Renal cortex interstitium (tissue), 15 donors: ENCODE measurements at places on chromosomes 1 and 21. TPM values are rescaled to one million over a fixed set of nuclear protein-coding genes. Genes with fewer than 3 reads are reported as not detected.

ARMH1 gene
- polyA plus RNA-seq, result 6.0 TPM

HSF2BP gene
- 2.3 TPM for polyA plus RNA-seq

SYTL1 gene
- polyA plus RNA-seq, result 15.7 TPM

PLEKHG5 gene
- polyA plus RNA-seq, result 24.6 TPM

TFF2 gene
- polyA plus RNA-seq, result not detected

AKR7A3 gene
- 1.3 TPM for polyA plus RNA-seq

KRTAP19-3 gene
- not detected for polyA plus RNA-seq

C1orf115 gene
- polyA plus RNA-seq, result 26.0 TPM

MCOLN3 gene
- polyA plus RNA-seq, result 11.3 TPM

GRCh38 chr21:25494804-25495203 is 112.5 kb downstream of the MRPL39 start:
- DNase-seq, result no peak

- DNase-seq, result no peak
Observed at GRCh38 chr1:42913426-42914091, 45.1 kb downstream of the SLC2A1 start.

DNA sequence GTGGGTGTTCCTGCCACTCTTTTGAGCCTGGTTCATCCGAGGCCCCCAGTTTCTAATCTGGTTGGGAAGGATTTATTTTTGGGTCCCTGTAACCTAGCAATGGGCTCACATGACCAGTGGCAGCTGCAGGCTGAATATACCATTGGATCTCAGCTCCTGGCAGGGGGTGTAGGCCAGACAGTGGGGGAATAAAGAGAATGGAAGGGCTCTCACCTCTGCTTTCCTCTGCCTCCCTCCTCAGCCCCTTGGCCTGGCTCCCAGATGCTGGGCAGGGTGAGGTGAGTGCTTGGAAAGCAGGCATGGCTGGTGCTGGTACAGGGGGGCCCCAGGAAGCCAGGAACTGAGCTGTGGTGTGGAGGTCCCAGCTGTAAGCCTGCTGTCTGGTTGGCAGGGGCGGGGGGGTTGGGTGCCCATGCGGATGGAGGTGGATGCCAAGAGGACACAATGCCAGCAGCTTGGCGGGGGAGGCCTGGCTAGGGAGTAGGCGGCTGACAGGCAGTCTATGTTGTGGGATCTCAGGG is 3.6 kb upstream of the GPR61 start:
- DNase-seq, result no peak

GRCh38 chr1:227945891-227946623 is 1.7 kb downstream of the WNT9A start:
- no peak for DNase-seq

DNA sequence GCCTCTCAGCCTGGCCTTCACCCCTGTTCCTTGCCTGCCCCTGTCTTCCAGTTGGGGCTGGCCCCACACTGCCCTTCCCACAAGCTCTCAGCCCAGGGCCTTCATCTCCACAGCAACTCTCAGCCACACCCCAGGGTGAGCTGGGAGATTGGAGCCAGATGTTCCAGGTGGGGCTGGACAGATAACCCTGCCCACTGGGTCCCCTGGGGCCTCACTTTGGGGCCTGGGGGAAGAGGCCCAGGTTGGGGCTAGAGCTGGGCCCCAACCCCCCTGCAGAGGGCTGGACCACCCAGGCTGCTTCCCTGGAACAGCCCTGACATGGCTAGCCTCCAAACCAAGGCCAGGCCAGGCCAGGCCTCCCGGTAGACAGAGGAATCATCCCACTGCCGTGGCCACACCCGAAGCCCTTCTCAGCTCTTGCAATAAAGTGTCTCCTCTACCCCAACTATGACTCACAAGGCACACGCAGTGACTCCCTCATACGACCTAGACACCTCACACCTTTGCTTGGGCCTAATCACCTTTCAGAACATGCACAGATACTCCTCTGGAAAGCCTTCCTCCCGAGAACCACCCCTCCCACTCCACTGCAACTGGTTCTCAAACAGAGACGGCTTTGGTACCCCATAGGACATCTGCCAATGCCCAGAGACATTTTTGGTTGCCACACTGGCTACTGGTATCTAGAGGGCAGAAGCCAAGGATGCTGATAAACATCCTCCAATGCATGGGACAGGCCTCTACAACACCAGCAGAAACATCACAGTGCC is 22.2 kb downstream of the SLC2A1 start:
- no peak for DNase-seq

DNA sequence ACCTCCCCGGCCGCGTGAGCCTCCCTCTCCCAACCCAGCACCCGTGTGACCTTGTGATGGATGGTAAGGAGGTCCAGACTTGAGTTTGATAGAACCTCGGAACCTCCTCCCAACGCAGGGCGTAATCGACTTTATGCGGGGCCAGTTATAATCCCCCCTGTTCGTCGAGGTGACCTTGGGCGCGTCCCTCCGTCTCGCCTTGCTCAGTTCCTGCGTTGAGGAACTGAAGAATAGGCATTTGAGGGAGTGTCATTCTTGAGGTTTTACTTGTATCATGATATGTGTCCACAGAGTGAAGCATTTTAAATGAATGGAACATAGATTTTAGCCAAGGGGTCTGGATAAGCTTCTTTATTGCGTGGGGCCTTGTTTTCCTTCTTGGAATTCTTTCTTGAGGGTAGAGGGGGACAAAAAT is 433 bp downstream of the TIMM17A start:
- DNase-seq, result no peak

DNA sequence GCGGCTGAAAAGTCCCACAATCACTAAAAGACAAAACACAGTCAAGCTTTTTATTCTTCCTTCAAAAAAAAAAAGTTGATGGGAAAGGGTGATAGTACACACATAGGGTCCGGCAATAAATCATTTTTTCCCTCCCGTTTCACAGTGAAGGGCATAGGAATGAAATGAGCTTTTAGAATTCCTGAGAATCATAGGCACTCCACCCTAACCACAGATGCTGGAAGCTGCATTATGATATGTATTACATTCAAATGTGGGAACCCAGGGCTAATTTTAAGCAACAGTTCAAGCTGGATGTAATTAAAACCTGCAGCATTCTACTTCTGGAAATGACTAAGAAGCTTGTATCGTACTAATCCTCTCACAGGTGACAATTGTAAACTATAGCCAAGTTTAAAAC is 75.7 kb upstream of the KCNJ15 start:
- DNase-seq, result no peak

DNA sequence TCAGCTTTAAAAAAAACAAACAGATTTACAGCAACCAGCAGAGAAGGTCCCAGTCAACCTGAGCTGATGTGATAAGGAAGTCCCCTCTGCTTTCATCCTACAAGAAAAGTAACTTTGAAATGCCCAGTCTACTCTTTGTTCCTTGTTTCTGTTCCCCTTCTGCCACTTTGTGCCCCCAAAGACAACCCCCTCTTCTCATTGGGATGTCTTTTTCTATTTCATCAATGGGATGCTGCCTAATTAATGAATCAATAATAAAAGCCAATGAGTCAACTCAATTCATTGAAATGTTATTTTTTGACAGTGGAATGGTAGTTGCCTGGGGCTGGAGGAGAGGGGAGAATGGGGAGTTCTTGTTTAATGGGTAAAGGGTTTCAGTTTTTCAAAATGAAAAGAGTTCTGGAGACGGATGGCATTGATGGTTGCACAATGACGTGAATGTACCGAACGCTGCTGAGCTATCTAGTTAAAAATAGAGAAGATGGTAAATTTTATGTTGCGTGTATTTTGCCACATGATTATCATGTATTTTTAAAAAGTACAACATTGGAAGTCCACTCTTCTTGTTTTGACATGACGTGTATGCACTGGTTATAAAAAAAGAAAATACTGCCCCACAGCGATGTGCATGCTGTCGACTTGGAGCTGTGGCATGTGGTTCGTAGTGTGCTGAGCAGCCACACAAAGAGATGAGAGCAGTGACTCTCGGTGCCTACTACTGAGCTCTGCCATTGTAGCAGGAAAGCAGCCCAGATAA is 22.4 kb upstream of the PADI2 start:
- DNase-seq, result no peak

- no peak for DNase-seq
Observed at GRCh38 chr1:63645317-63645716, 52.1 kb downstream of the PGM1 start.

- no peak for DNase-seq
Observed at GRCh38 chr1:231828182-231828920, 201.8 kb downstream of the DISC1 start.

- DNase-seq, result no peak
Observed at GRCh38 chr1:182680901-182681567, 3.4 kb downstream of the RGS8 start.

GRCh38 chr1:74637296-74637695 is 36.3 kb downstream of the ERICH3 start:
- no peak for DNase-seq

DNA sequence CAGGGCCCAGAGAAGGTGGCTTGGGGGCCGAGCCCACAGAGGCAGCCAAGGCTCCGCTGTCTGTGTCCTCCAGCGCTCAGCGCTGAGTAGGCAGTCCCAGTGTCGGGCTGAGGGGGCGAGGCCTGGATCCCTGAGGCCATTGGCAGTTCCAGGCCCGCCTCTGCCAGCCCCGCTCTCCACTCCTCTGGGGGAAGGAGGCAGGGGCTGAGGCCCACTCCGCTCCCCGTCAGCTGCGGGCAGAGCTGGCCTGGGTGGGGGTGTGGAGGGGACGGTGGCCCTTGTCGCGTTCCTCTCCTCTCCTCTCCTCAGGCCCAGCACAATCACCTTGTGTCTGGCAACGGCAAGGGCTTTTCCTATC is 132.8 kb downstream of the CASZ1 start:
- DNase-seq, result no peak

DNA sequence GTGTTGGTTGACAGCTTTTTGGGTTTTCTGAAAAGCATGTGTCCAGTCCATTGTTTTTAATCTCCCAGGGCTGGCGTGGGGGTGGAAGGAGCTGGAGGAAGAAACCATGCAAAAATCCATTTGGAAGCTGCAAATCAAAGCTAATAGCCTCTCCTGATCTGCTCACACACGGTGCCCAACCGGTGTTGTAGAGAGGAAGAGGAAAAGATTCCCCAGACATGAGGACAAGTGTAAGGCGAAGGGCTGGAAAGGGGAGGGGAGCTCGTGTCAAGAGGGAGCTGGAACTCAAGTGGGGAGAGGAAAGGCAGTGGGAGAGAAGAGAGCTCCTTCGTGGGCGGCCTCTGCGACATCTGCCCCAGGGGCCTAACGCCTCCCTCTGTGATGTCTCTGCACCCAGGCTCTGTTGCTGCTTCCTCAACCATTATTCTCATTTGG is 112.3 kb upstream of the IRF2BP2 start:
- no peak for DNase-seq

DNA sequence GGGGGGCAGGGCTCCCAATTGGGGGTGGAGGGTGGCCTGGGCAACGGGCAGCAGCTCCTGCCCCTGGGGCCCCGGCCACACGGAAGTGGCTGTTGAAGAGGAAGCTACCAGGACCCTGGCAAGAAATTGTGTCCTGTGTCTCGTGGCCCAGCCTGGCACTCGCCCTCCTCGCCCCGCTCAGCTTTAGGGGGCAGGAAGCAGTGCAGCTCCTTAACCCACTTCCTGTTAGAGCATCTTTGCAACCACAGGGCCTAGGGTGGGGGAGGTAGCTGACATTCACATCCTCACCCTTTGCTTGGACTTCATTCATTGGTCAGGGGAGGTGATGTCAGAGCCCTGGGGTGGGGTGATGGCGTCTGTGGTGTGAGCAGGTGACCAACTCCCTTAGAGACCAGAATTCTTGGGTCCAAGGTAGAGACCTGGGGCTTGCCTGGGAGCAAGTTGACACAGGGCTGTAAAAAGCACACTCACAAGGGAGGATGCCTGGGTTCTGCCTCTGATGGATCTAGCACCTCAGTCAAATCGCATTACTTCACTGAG is at the start of gene ARHGAP30:
TSS of gene ARHGAP30 (minus strand) at position 161 of the 540 bp plus-strand sequence. CDS start 267 bp downstream, outside the sequence.
- DNase-seq, result no peak

GRCh38 chr1:160961419-160961818 is 6.8 kb upstream of the ITLN2 start:
- DNase-seq, result no peak

- no peak for DNase-seq
Observed at GRCh38 chr1:242506724-242507123, 17.8 kb downstream of the PLD5 start.

- DNase-seq, result no peak
Observed at GRCh38 chr1:31306278-31306677, 9.4 kb downstream of the ZCCHC17 start.

GRCh38 chr1:248402748-248403147 is at the start of gene OR2T1:
Gene OR2T1, plus strand, starts transcription at chr1:248403048. Its CDS starts 3,100 bp downstream, at chr1:248406148.
- no peak for DNase-seq

DNA sequence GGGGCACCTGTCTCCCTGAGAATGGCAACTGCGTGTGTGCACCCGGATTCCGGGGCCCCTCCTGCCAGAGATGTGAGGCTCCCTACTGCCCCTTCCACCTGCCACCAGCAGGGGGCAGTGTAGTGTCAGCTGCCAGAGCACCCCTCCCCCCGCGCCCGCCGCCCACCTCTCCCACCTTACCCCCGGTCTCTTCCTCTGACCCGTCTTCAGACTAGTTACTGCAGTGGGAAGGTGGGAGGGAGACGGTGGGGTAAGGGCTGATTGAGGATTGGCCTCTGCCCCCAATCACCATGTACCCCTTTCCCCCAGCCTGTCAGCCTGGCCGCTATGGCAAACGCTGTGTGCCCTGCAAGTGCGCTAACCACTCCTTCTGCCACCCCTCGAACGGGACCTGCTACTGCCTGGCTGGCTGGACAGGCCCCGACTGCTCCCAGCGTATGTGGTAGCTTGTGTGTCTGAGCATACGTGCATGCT is 10.1 kb upstream of the LRRC71 start:
- no peak for DNase-seq

- no peak for DNase-seq
Observed at GRCh38 chr1:8796812-8797211, 20.6 kb downstream of the RERE start.

DNA sequence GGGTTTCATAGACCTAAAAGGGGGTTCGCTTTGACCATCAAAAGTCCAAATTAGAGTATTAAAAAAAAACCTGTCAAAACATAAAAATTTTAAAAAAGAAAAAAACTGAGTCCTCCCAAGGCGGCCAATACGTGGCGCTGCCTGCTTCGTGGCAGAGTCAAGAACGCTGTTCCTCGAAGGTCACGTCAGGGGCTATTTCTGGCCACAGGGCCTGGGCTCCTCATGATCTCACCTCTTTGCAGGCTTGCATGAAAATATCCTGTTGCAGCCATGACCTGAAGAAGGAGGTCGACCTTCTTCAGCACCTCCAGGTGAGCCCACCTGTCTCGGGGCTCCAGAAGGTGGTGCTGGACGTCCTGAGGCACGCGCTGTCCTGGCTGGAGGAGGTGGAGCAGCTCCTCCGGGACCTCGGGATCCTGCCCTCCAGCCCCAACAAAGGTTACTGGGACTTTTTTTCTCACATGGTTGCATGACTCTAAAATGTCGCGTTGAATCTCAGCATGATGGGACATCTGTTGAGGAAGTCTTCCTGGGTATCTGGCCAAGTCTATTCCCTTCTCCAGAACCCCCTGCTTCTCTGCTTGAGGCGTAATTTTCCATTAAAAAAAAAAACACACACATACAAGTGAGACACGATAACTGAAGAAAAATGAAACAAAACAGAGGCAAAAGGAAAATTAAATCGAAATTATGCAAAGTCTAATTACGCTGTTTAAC is 80.4 kb upstream of the EFHD2 start:
- no peak for DNase-seq

- no peak for DNase-seq
Observed at GRCh38 chr1:179380299-179380698, 14.5 kb downstream of the AXDND1 start.
